Epithelial cell of esophagus (primary cell): ENCODE measurements at places on chromosomes 3 and 15.

DNA sequence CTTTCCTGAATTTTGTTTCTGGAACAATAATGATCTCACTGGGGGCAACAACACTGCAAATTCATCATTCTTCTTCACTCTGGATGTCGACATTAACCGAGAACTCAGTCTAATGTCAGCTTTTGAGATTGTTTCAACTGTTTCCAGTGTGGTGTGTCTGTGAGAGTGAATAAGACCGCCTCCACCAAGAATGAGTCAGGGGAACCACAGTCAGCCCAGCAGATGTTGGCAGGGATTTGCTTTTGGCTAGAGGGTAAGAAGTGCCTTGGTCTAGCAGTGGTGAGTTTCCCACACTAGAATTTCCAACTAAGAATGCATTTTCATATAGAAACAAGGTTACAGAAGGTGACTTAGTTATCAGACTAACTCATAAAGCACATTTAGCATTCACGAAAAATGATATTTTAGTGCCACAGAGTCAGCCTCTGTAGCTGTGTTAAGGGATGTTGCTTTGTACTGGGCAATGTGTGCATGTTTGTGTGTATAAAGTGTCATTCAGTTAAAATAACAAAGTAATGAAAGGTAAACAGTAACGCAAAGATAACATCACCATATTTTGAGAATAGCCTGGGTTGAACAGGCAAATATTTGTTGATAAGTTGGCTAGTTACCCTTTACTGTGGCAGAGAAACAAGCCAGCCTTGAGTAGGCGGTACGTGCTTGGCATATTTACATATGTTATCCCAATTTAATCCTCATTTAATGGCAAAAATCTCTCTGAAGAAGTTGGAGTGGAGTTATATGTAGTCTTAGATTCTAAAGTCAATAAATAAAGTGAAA, 33.8 kb downstream of the DRD3 start:
- peak; percentile 80 for DNase-seq

DNA sequence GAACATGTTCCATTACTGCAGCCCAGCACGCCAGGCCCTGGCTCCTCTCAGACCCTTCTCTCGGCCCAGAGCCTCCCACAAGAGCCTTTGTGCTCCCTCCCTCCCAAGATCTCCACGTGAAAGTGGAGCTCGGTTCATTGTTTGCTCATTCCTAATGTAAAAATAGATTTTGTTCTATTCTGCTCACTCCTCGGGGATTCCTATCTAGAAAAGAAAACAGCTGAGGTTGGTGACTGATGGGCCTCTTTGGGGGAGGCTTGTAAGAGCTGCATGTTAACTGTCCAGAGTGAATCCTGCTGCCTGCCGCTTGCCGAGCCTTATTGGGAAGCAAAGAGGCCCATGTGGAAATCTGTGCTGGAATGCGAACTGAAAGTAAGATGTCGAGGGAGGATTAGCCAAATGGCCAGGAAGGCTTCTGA, 267.1 kb downstream of the LRTM1 start:
- no peak for DNase-seq

DNA sequence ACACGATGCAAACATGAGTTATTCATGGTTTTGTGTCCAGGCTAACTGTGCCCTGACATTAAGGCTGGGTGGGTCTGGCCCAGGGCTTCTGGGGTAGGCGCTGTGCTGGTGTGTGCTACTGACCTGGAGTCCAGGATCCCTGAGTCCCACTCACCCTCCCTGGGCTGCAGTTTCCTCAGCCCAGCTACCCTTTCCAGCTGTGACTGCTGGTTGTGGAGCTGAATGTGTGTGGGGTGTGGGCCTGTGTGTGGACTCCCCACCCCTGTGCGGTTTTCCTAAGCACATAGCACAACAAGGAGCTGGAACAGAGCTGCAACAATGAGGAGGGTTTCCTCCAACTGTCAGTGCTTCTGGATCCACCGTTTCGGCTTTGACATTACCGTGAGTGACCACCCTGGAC, 38.0 kb downstream of the SMAD3 start:
- DNase-seq = no peak

GRCh38 chr3:97713634-97714033, 50.9 kb upstream of the ARL6 start:
- DNase-seq = no peak

GRCh38 chr15:79516155-79516554, 84.0 kb downstream of the MINAR1 start:
- no peak for DNase-seq

DNA sequence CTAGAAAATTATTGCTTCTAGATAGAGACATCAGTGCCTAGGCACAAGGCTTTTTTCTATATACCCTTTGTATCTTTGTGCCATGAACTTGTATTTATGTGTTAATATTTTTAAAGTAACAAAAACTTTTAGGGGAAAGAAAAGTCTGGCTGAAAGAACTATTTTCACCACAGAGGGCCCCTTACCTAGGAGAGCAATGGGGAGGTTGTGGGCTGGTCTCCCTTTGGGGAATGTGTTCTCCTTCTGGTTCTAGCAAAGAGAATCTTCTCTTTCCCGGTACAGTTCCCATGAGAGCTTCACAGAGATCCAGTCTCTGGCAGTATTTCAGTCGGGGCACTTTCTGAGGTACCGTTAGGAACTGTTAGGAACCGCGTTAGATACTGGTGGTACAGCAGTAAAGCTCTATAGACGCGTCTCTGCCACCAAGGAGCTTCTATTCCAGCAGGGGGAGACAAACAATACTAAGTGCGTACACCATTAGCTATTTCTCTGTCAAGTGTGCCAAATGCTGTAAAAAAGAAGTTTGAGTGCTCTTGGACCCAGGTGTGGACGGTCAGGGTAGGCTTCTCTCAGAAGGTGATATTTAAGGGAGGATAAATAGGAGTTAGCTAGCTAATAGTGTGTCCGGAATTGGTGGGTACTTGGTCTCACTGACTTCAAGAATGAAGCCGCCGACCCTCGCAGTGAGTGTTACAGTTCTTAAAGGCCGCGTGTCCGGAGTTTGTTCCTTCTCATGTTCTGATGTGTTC, 4.6 kb upstream of the EPB42 start:
- DNase-seq = peak; percentile 77

GRCh38 chr3:77412584-77412983, 372.7 kb downstream of the ROBO2 start:
- DNase-seq = peak; percentile 51

GRCh38 chr15:74050556-74051234, 31.7 kb downstream of the GOLGA6A start:
- no peak for DNase-seq

- no peak for DNase-seq
Observed at GRCh38 chr15:101386967-101387366, 91.9 kb upstream of the SNRPA1 start.

- DNase-seq = no peak
Observed at GRCh38 chr15:23472033-23472432, 25.0 kb upstream of the GOLGA6L2 start.

DNA sequence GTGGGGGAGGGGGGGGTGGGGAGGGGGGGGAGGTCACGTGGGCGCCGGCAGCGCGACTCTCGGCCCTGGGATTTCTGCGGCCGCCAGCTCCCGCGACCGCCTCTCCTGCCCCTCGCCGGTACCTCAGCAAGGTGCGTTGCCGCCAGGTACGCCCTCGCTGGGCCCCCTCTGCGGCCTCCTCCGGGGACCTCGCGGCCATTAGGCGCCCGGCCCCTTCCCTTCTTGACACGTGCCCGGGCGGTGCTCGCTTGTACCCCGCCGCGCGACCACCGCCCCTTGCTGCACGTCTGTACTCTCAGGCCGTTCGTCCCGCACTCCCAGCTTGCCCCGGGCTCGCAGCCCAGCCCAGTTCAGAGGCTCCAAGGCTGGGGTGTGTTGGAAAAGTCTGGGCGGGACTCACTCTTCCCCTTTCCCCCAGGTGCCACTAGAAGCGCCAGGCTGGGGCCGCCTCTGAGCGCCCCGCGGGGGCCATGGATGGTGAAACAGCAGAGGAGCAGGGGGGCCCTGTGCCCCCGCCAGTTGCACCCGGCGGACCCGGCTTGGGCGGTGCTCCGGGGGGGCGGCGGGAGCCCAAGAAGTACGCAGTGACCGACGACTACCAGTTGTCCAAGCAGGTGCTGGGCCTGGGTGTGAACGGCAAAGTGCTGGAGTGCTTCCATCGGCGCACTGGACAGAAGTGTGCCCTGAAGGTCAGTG, at the start of gene MAPKAPK3:
MAPKAPK3 (plus strand) TSS at position 56 of the 696 bp plus-strand sequence; CDS start at position 471, 415 bp downstream.
- peak; percentile 40 for DNase-seq

DNA sequence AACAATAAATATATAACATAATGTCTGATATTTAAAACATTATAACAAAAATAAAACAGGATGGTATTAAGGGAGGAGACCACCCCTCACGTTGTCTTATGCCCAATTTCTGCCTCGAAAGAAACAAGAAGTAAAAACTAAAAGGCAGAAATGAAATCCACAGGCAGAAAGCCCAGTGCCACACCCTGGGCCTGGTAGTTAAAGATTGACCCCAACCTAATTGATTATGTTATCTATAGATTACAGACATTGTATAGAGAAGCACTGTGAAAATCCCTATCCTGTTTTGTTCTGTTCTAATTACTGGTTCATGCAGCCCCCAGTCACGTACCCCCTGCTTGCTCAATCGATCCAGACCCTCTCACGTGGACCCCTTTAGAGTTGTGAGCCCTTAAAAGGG, 22.3 kb upstream of the ACP3 start:
- DNase-seq = no peak

DNA sequence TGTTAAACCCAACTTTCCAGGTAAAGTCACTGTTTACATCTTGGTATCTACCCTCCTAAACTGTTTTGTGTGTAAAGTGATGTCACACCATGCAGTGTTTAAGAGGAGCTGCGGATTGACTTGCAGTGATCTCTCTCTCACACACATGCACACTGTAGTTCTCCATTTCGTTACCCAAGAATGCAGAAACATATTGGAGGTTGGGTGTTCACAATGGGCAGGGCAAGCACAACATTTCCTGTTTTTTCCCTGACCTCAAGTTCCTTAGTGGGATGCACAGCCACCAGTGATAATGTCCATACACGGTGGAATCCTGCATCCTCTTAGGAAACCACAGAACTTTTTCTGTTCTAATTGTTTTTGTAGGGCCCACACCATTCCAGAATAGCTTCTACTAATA, 85.3 kb upstream of the CFAP20DC start:
- DNase-seq = no peak

DNA sequence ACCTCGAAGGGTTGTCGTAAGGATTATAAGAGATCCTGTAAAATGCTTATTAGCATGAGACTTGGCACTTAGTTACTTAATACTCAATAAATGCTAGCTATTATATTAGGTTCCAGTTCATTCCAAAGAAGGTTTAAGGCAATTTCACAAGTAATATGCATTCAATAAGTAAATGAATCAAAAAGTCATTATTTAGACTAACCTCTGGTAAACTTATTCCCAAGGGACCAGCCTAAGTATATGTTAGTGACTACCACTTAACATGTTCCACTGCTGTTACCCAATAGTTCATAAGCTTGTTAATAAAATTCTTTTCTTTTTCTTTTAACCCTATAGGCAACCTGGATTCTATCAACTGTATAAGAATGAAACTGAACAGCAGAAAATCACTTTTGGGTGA, 5.1 kb downstream of the PDCD10 start:
- no peak for DNase-seq

DNA sequence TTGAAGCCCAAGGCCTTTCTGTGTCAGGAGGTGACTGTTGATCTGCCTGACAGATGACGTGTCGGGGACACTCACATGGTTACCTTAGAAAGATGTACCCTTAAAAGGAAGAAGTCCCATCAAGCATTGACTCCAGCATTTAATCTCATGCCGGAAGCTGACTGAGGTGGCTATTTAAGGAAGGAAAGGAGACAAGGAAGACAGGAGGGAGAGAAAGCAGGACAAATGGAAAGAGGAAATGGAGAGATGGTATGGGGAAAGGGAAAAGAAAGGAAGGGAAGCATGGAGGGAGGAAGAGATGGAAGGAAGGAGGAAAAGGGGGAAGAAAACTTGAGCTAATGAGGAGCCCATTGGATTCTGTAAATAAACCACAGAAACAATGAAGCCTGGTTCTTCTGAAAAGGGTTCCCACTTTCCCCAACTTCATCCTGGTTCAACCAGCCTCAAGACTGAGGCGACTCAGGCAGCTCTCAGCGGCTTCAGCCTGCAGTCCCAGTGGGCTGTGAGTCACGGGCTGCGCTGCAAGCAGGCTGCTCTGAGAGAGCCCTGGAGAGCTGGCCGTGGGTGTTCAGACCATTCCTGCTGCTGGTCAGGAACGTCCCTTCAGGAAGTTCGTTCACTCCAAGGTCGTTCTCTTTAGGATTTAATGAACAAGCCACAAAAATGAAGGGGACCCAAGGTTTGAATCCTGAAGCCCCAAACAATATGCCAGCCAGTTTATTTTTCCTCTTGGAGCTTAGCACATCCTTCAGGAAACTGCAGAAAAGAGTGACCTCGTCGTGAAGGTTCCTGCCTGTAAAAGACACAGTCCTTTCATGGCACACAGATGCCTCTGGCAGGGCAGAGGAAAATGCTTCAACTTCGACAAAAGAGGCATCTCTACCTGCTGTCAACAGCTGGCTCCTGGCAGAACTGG, 69.6 kb upstream of the THBS1 start:
- DNase-seq = peak; percentile 84

DNA sequence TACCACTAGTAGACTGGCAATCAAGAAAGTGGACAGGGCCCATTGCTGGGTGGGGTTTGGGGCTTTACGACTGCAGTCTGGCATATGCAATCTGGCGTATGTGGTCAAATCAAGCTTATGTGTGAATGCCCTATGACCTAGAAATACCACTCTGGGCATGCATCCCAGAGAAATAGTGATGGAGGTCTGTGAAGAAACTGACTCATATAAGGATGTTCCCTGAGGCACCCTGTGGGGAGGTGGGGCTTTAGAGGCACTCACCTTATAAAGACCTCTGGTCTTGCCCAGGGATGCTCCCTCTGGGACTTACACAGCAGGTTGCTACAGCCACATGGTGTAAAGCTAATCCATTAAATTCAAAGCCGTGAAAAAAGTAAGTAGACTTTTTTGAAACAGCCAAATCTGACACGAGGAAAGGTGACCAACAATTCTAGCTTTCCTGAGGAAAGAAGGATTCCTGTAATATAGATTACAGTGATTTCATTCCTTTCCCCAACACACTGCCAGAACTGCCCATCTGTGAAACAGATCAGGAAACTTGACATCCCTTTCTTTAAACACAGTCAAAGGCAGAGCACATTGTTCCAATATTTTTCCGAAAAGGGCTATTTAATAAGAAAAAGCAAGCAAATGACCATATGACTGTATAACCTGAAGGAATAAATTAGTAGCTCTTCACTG, 13.6 kb downstream of the RARRES1 start:
- peak; percentile 68 for DNase-seq

GRCh38 chr15:88083811-88084760, 172.5 kb downstream of the NTRK3 start:
- DNase-seq = no peak

DNA sequence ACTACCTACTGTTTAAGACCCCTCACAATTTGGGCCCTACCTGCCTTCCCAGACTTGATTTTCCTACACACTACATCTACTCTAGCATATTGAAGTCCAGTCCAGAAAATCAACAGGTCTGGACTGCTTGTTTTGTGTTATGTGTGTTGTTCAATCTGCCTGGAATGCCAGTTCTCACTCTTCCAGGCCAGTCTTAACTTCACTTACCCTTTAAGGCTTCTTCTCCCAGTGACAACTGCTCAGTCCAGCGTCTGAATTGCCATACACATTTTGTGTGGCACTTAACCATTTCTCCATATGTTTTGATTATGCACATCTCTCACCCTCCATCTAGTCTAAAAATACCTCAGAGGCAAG, 1.1 kb downstream of the TICRR start:
- peak; percentile 31 for DNase-seq
